Calu3 (cell line): ENCODE measurements at places on chromosomes 4 and X. TPM values are rescaled to one million over a fixed set of nuclear protein-coding genes. Genes with fewer than 3 reads are reported as not detected.

- no peak overlapping the region for H3K27ac ChIP-seq
- no peak for DNase-seq
- no peaks in the 10 kb centered on the region for H3K36me3 ChIP-seq
These were observed 411.3 kb upstream of the RASGEF1B start for GRCh38 chr4:81883004-81883403.

DNA sequence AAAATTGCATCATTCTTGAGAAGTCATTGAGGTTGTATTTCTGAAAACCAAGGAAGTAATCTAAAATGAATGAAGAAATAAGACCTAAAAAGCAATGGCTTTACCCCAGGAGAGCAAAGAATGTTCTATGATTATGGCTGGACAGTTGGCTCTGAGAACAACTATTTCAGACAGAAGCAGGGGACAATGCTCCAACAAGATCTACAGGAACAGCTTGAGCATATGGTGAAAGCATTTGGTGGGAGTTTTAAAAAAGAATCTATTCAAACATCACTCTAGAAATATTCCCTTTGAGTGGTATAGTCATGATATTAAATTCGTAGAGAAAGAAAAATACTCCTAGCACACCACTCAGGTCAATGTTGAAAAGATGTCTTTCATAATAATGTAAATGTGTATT, 26.7 kb downstream of the DYNLT3 start:
- no peak overlapping the region for H3K27ac ChIP-seq
- no peak for DNase-seq
- peaks cover 9% of the 10 kb centered on the region for H3K4me1 ChIP-seq
- no peaks in the 10 kb centered on the region for H3K36me3 ChIP-seq
- H3K27me3 ChIP-seq: no peaks in the 10 kb centered on the region

DNA sequence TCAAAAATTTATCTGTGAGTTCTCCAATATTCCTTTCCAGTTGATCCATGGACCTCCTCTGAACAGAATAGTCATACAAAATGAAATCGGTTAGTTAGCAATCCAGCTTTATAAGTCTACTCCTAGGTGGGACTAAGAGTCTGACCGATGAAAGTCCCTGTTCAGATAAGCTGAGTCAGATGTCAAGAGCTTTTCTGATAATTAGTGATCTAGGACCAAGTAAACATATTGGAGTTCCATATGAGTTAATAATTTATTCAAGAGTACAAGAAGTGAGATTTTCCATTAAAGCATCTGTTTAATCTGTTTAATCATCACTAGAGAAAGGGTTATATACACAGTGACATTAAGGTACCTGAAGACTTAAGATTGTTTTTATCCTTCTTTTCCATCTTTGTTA, 74.7 kb downstream of the UGT8 start:
- H3K4me3 ChIP-seq: no peak overlapping the region
- H3K4me1 ChIP-seq: peaks cover 10% of the 10 kb centered on the region
- H3K27ac ChIP-seq: no peak overlapping the region
- no peaks in the 10 kb centered on the region for H3K36me3 ChIP-seq

- peaks cover 27% of the 10 kb centered on the region for H3K4me1 ChIP-seq
- DNase-seq: no peak
- H3K27me3 ChIP-seq: no peaks in the 10 kb centered on the region
- H3K36me3 ChIP-seq: no peaks in the 10 kb centered on the region
- no peak overlapping the region for H3K4me3 ChIP-seq
These were observed 84.2 kb downstream of the CAMK2D start for GRCh38 chr4:113677325-113677724.

DNA sequence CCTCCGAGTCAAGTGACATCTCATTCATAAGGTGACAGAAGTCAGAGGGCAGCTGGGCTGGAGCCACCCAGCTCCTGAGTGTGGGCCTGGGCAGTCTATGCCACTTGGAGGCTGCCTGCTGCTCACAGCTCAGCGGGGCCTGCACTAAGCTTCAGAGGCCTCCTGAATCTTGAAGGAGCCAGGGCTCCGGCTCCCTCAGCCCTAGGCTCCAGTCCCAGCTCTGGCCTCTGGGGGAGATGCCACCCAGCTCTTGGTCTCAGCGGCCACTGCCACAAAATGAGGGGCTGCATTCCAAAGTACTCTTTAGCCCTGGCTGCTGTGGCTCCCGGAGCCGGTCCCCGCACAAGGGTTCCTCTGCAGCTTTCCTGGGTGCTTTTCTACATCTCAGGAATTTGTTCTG, 32.7 kb upstream of the PSAPL1 start:
- no peak for DNase-seq
- no peak overlapping the region for H3K4me3 ChIP-seq
- no peak overlapping the region for H3K27ac ChIP-seq
- H3K36me3 ChIP-seq: no peaks in the 10 kb centered on the region
- H3K27me3 ChIP-seq: peaks cover 58% of the 10 kb centered on the region
- no peaks in the 10 kb centered on the region for H3K4me1 ChIP-seq

DNA sequence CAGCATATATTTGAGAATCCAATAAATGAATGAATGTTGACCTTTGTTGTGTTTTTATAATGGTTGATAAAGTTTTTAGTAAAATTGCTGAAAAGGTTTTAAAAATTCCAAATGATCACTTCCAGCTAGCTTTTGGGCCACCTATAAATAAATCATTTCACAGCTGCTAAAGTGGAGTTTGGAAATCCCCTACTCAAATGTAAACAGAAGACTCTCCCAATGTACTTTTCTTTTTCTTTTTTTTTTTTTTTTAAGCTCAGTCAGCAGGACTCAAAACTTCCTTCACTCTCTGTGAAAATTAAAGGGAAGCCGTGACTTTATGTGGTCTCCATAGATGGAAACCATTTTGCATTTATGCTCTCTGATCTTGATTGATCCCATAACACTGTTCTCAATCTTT, 45.2 kb downstream of the CXCL13 start:
- DNase-seq: no peak
- peaks cover 22% of the 10 kb centered on the region for H3K4me1 ChIP-seq
- no peaks in the 10 kb centered on the region for H3K27me3 ChIP-seq
- H3K4me3 ChIP-seq: no peak overlapping the region
- H3K27ac ChIP-seq: no peak overlapping the region

GRCh38 chr4:123545667-123546572, 149.3 kb downstream of the SPRY1 start:
- peaks cover 29% of the 10 kb centered on the region for H3K4me1 ChIP-seq
- peaks cover 23% of the 10 kb centered on the region for H3K36me3 ChIP-seq

- H3K27ac ChIP-seq: no peak within 1 kb of the TSS
- no peaks in the 10 kb centered on the region for H3K36me3 ChIP-seq
- no peaks in the 10 kb centered on the region for H3K27me3 ChIP-seq
- H3K4me1 ChIP-seq: no peaks in the 10 kb centered on the region
- H3K4me3 ChIP-seq: peak within 1 kb of the TSS; percentile 41
These were observed at the start of gene ODAPH for GRCh38 chr4:75555294-75556164. ODAPH (plus strand) TSS chr4:75556066; CDS start chr4:75556083, 17 bp downstream.

DNA sequence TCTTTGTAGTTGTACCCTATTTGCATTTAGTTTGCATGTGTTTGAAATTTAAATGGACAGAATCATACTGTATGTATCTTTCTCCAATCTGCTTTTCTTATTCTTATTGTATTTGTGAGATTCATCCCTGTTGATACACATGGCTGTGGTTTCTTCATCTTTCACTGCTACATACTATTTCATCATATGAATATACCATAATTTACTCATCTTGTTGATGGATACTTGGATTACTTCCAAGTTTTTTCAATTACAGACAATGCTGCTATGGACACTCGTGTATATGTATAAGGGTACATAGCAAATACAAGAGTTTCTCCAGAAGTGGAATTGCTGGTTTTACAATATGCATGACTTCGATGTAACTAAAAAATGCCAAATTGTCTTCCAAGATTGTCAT, 11.8 kb upstream of the KLHL8 start:
- no peak overlapping the region for H3K4me3 ChIP-seq
- H3K36me3 ChIP-seq: peaks cover 9% of the 10 kb centered on the region
- no peaks in the 10 kb centered on the region for H3K27me3 ChIP-seq
- no peak overlapping the region for H3K27ac ChIP-seq

GRCh38 chr4:40486534-40486933, 143.1 kb downstream of the RBM47 start:
- no peak overlapping the region for H3K27ac ChIP-seq
- H3K36me3 ChIP-seq: peaks cover 26% of the 10 kb centered on the region
- DNase-seq: no peak
- no peaks in the 10 kb centered on the region for H3K27me3 ChIP-seq
- peaks cover 52% of the 10 kb centered on the region for H3K4me1 ChIP-seq

DNA sequence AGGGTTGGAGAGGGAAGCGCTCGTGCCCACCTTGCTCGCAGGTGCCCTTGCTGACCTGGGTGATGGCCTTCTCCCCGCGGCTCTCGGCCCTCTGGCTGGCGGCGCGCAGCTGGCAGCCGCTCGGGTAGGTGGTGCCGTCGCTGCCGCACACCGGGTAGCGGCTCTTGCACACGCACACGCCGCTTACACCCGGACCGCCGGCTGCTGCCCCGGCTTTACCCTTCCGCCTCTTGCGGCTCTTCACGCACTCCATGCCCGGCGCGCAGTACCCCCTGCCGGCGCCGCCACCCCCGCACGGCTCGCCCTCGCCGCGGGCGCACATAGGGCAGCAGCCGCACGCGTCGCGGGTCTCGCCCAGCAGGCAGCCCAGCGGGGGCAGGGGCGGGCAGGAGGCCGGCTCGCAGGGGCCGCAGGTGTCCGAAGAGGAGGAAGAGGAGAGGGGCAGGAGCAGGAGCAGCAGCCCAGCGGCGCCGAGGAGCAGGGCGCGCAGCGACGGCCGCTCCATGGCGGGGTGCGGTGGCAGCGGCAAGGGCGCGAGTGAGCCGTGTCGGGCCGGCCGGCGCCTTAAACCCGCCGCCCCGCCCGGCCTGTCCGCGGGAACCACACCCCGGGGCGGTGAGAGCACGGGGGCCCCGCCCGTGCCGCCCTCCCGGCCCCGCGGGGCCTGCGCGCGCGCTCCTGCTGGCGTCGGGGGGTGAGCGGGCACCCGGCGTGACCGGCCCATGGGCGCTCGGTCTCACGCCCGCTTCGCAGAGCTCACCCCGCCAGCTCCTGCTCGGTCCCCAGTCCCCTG, at the start of gene IGFBP7:
Gene IGFBP7, minus strand, starts transcription at position 539 of the 793 bp plus-strand sequence. Its CDS starts 34 bp downstream, at position 505.
- H3K27me3 ChIP-seq: peaks cover 44% of the 10 kb centered on the region
- peak; percentile 18 for DNase-seq
- H3K36me3 ChIP-seq: peaks cover 13% of the 10 kb centered on the region
- peak within 1 kb of the TSS; percentile 67 for H3K4me3 ChIP-seq

DNA sequence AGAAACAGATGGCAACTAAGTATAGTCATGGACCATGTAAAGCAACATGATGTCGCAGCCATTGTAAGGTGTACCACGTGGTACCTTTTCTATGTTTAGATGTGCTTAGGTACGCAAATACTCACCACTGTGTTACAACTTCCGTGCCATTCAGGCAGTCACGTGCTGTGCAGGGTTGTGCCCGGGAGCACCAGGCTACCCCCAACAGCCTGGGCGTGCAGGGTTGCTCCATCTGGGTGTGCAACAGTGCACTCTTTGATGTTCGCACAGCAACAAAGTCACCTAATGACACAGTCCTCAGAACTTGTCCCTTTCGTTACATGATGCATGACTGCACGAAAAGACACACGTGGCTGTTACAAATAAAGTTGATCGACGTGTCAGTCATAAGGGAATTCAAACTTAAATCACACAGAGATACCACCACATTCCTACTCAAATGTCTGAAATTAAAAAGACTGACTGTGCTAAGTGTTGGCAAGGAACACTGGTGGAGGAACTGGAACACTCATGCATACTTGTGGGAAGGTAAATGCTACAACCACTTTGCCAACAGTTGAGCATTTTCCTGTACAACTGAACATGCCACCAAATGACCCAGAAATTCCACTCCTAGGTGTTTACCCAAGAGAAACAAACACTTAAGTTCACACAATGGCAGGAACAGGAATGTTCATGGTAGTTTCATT, 24.3 kb downstream of the CPLX1 start:
- no peak overlapping the region for H3K4me3 ChIP-seq
- peaks cover 10% of the 10 kb centered on the region for H3K4me1 ChIP-seq
- no peaks in the 10 kb centered on the region for H3K27me3 ChIP-seq
- H3K27ac ChIP-seq: no peak overlapping the region

- peak; percentile 75 for DNase-seq
- H3K27me3 ChIP-seq: no peaks in the 10 kb centered on the region
- peak overlapping the region; percentile 13 for H3K4me3 ChIP-seq
- H3K27ac ChIP-seq: peak overlapping the region; percentile 13
These were observed 63.5 kb downstream of the GPC3 start for GRCh38 chrX:133921764-133922389.

- H3K4me3 ChIP-seq: no peak overlapping the region
- H3K27me3 ChIP-seq: no peaks in the 10 kb centered on the region
- H3K4me1 ChIP-seq: no peaks in the 10 kb centered on the region
- DNase-seq: no peak
These were observed 50.8 kb upstream of the ADGRL3 start for GRCh38 chr4:61149278-61149677.

Gene GRPR
- 0.32 and 0.85 TPM in 2 replicates for total RNA-seq

Gene FGB
- 0.38 and 0.59 TPM in 2 replicates for total RNA-seq

Gene ZNF711
- 6.0 and 8.0 TPM in 2 replicates for total RNA-seq

Gene PLXNB3
- total RNA-seq: 37.5 and 49.2 TPM in 2 replicates

Gene CXCL3
- total RNA-seq: 80.8 and 153 TPM in 2 replicates

Gene AFM
- total RNA-seq: not detected in 2 replicates

Gene GYG2
- 6.9 and 9.0 TPM in 2 replicates for total RNA-seq

Gene RNF212
- total RNA-seq: not detected in 2 replicates
